Smooth muscle cell of the coronary artery (primary cell): ENCODE measurements at places on chromosomes 16 and 17. TPM values are rescaled to one million over a fixed set of nuclear protein-coding genes. Genes with fewer than 3 reads are reported as not detected.

The CBLN1 gene
- not detected in 2 replicates for total RNA-seq

The PPP1R1B gene
- 3.0 TPM in 1 of 2 replicates, not detected in the other for total RNA-seq

The FSCN2 gene
- total RNA-seq, result 1.1 and 3.2 TPM in 2 replicates

The HOXB4 gene
- total RNA-seq, result 0.35 and 0.90 TPM in 2 replicates

The IGSF6 gene
- total RNA-seq, result not detected in 2 replicates

The SOX8 gene
- 0.45 TPM in 1 of 2 replicates, not detected in the other for total RNA-seq
